ENCODE measurements at places on chromosomes 6 and 20. TPM values are rescaled to one million over a fixed set of nuclear protein-coding genes. Genes with fewer than 3 reads are reported as not detected.

GJA10 gene
- total RNA-seq = not detected

ERGIC3 gene
- 271 TPM for total RNA-seq

CRISP2 gene
- total RNA-seq = not detected

MUC22 gene
- not detected for total RNA-seq

RAET1L gene
- total RNA-seq = not detected

HDGFL1 gene
- total RNA-seq = not detected

FNDC1 gene
- not detected for total RNA-seq

SAMD10 gene
- total RNA-seq = 0.19 TPM

Data from neural progenitor cell (in vitro differentiated cells).